ENCODE measurements at places on chromosomes 11 and 22.
A peak's percentile ranks its signal among the peaks of the same experiment; 100 is the strongest.

DNA sequence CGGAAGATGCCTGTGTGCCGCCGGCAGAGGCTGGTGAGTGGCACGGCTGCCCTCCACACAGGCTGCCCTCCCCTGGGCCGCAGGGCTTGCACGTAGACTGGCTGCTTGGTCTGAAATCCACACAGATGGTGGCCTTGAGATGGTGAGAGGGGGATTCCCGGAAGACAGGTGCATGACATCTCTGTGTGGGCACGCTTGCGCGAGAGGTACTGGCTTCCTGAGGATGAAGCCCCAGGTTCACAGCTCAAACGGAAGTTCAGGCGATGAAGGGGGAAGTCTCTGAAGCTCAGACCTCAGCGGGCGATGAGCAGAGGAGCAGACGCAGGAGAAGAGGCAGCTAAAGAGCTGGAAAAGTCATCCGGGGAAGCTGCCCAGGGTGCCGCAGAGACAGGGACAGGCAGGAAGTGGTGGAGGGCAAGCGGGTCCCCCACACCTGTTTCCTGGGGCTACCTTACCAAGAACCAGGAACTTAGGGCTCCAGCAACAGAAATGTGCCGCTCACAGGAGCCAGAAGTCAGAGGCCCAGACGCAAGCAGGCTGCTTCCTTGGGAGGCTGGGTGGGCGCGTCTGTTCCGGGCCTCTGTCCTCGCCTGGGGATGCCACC, 7.2 kb downstream of the CRELD2 start:
- peak; percentile 89 for DNase-seq

DNA sequence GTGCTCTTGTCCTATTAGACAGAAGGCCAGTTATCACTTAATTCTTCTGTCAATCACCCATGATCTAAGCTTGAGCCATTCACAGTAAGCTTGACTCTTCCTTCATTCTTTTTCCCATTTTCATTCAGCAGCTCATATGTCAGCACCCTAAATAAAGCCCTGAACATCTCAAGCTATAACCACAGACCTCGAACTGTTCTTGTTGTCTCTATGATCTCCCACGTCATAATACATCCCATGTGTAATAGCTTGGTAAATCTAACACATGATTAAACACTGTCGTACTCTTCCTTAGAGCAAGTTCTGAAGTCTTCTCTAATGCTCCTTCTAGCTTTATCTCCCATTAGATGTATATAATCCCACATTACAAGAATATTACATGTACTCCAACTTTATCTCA, 14.4 kb downstream of the MUC15 start:
- no peak for DNase-seq

DNA sequence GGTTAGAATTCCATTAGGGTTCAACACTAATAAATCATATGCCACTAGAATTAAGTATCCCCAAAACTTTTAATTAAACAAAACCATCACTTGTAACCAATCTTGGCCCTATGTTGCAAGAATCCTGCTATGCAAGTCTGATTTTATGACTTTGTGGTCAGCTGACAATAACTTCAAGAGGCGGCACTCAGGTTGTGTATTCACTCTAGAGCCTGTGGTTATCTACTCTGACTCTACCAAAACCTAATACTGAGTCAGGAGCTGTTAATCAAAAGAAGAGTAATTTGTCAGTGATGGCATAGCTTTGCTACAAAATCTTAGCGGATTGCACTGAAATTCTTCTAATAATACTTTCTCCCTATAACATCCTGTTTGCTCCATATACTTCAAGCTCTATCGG, 253.7 kb downstream of the AASDHPPT start:
- DNase-seq, result no peak

GRCh38 chr11:103997082-103997481, 39.4 kb upstream of the DDI1 start:
- DNase-seq, result no peak
